Fibroblast of the conjunctiva (primary cell): ENCODE measurements at places on chromosomes 6 and 20.

DNA sequence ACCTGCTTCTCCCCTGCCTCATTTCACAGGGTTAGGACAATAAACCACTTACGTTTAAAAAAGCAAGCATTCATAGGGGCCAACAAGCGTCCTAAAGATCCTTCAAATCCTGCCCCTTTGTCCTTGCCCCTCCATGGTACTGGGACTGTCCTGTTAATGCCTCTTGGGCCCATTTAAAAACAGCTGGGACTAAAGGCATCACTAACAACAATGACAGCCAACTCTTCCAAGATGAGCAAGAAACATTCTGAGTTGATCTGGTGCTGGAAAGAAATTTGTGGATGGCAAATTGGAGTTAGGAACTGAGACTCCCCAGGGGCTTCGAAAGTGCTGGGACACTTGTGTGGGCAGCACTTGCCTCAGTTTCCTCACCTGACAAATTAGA lies 93.4 kb downstream of the ZMYND8 start:
- no peak for DNase-seq

DNA sequence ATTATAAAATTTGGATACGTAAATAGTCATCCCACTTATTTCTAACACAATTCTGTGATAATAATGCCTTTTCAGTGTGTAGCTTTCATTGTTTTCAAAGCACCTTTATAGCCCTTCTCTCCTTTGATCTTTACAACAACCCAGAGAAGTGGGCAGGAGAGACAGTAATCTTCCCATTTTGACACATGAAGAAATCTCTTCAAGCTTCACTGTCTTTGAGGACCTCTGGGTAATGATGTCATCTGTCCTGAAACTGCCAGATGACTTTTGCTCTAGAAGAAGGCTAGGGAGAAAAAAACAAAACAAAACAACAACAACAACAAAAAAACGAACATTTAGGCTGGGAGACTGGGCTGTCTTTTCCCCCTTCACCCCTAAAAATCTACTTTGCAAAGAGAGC lies 203.0 kb downstream of the KCNQ5 start:
- no peak for DNase-seq

GRCh38 chr6:142414462-142415250 lies 112.8 kb downstream of the ADGRG6 start:
- DNase-seq: no peak

GRCh38 chr6:41824571-41825569 lies 37.4 kb downstream of the TOMM6 start:
- DNase-seq: no peak

DNA sequence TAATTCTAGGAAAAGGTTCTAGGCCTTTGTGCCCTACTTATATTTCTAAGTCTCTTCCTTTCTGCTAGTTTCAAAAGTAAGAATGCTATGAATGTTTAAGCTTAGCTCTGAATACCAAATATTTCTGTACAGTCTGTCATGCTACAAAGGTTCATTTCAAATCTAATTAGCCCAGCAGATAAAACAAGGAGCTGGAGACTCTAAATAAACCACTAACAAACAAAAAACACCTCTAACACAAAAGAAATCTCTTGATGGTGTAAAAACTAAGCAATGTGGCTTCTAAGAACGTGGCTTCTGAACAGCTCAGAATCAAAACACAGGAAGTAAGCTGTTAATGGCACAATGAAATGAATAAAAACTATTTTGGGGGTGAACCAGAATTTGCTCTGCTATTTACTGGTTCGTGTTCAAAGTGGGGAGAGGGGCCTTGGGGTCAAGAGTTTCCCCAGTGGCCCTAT lies 198.3 kb downstream of the BCAS1 start:
- no peak for DNase-seq

- DNase-seq: no peak
Measured at GRCh38 chr6:166569206-166569605, 17.3 kb downstream of the RAMACL start.

GRCh38 chr20:53828088-53828681 lies 234.5 kb upstream of the ZNF217 start:
- peak; percentile 99 for DNase-seq

DNA sequence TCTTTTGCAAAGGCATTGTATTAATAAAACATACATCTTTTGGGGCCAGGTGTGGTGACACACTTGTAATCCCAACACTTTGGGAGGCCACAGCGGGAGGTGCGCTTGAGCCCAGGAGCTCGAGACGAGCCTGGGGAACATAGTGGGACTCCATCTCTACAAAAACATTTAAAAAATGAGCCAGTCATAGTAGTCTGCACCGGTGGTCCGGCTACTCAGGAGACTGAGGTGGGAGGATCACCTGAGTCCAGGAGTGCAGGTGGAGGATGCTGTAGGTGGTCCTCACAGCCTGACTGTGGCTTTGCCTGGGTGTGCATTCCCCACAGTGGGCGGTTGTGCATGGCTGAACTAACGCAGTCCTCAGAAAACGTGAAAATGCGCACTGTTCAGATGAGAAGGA lies 162.5 kb downstream of the DLL1 start:
- no peak for DNase-seq
